ENCODE measurements at places on chromosomes 12 and 14.

GRCh38 chr12:109232731-109233130 is 76.4 kb downstream of the FOXN4 start:
- no peaks in the 10 kb centered on the region for H3K27me3 ChIP-seq
- DNase-seq, result no peak
- H3K4me1 ChIP-seq, result no peaks in the 10 kb centered on the region
- no peak overlapping the region for H3K27ac ChIP-seq

DNA sequence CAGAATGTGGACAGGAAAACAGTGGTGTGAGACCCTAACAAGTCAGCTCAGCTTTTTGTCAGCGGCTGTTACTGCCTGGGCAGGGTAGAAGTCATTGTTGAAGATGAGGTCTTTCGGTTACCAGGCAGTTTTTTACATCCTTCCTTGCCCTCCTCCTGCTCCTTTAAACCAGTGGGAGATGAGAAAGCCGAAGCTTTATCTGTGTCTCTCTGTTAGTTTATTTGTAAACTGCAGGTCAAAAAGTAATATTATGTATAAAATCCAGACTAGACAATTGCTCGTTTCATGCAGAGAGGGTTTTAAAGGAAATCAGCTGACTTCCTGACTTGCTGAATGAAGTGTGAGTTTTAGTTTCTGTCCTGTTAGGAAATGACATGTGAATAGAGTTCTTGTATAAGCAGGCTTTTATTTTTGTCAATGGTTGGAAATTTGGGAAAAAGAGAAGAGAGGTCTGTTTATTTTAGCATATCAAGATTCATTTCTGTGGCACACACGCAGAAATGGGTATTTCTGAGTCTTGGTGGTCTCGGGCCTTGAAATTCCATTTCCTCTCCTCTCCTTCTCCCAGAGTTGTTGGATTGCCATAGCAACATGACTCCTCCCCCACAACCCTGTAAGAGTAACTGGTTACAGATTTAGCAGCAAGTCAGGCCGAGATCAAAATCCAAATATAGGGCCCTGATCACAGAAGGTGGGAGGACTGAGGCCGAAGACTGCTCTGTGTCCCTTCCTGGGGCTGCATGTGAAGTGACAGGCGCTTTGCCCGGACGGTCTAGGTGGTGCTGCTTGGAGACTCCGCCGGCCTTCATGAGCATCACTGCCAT is 60.8 kb downstream of the SAMD4A start:
- H3K36me3 ChIP-seq, result no peaks in the 10 kb centered on the region
- H3K27ac ChIP-seq, result peak overlapping the region; percentile 68

DNA sequence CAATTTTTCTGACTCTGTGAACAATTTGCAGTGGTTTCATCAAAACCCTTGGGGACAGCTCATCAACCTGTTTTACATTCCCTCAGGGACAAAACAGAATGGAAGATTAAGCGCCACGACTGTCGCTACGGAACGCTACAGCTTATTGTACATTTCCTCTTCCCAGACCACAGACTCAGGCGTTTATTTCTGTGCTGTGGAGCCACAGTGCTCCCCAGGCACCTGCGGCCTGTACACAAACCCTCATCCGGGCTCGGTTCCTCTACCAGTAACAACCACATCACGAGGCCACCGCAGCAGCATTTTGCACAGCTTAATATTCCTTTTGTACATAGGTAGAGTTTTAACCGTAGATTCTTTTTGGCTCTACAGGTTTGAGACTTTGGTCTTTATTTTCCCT is 397.4 kb upstream of the OR4E1 start:
- H3K27me3 ChIP-seq, result no peaks in the 10 kb centered on the region
- H3K27ac ChIP-seq, result no peak overlapping the region
- no peaks in the 10 kb centered on the region for H3K36me3 ChIP-seq
- H3K4me3 ChIP-seq, result no peak overlapping the region
- DNase-seq, result no peak

DNA sequence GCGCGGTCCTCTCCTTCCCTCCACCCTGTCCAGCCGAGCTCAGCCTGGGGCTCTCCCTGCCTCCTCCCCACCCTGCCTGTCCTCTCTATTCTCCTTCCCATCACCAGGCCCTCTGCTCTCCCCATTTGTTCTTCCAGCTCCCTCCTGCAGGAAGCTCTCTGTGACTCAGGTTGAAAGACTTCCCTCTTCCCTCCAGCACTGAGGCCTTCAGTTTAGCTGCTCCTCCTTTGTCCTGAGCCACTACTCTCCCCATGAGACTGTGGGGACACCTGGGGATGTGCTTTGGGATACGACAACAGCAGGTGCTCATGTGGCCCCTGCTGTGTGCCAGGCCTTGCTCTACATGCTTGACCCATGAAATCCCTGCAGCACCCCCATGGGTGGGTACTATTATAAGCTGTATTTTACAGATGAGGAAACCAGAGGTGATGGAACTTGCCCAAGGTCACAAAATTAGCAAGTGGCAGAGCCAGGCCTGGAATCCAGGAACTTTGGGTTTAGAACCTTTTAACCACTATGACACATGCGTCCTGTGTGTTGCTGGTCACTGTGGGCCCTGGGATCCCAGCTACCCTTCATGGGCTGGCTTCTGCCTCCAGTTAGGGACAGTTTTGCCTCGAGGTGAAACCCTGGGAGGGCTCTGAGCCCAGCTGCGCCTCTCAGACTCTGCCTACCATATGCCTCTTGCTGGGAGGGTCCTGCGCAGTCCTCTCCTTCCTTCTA is 5.5 kb downstream of the KRT80 start:
- DNase-seq, result no peak
- H3K4me3 ChIP-seq, result no peak overlapping the region
- no peaks in the 10 kb centered on the region for H3K27me3 ChIP-seq
- no peak overlapping the region for H3K27ac ChIP-seq

DNA sequence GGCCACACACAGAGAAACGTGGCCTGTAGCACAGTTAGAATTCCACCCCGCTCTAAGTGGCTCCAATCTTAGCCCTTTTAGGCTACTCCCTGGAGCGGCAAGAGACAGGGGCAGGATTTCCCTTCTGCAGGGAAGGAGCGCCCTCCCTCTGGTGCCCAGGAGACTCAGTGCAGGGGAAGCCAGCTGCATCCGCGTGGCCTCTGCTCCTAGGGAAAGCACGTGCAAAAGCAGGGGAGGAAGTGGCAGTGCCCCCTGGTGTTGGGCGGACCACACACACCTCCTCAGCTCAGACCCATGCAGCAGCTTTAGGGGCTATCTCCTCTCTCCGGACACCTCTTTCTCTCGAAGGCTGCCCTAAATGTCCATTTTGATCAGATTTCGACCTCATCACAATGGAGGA is 50.0 kb downstream of the SPRING1 start:
- H3K27me3 ChIP-seq, result no peaks in the 10 kb centered on the region
- peak; percentile 64 for DNase-seq
- H3K36me3 ChIP-seq, result no peaks in the 10 kb centered on the region
- no peak overlapping the region for H3K27ac ChIP-seq

DNA sequence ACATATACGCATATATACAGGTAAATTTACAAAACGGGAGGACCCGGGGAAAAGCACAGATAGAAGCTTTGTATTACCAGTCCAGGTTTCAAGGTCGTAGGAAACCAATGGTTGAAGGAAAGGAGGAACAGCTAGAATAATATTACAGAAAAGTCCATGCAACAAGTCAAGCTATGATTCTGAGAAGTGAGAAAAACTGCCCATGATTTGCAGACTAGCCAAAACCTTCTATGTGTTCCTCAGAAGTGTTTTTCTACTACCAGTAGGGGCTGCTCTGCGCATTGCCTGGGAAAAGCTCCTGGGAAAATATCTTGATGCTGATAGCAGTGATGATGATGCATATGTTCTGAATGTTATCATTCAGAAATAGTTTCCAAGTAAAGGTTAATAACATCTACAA is 2.2 kb downstream of the PDZRN4 start:
- H3K4me1 ChIP-seq, result peaks cover 3% of the 10 kb centered on the region
- H3K27me3 ChIP-seq, result no peaks in the 10 kb centered on the region
- no peak overlapping the region for H3K27ac ChIP-seq
- peak overlapping the region; percentile 53 for H3K4me3 ChIP-seq
- no peaks in the 10 kb centered on the region for H3K36me3 ChIP-seq

- no peaks in the 10 kb centered on the region for H3K27me3 ChIP-seq
- H3K36me3 ChIP-seq, result no peaks in the 10 kb centered on the region
- no peak within 1 kb of the TSS for H3K27ac ChIP-seq
Measured at GRCh38 chr14:21070083-21070609, at the start of gene ARHGEF40. Gene ARHGEF40, plus strand, starts transcription at chr14:21070304. Its CDS starts 93 bp downstream, at chr14:21070397.

DNA sequence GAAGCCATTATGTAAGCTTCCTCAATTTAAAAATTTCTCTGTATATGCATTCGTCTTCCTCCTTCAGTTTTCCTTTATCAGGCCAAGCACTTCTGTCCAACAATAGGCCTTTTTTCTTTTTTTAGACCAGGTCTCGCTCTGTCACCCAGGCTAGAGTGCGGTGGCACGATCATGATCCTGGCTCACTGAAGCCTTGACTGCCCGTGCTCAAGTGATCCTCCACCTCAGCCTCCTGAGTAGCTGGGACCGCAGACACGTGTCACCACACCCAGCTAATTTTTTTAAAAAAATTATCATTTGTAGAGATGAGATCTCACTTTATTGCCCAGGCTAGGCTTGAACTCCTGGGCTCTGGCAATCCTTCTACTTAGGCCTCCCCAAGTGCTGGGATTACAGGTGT is 25.8 kb downstream of the TAOK3 start:
- no peaks in the 10 kb centered on the region for H3K4me1 ChIP-seq
- no peak overlapping the region for H3K27ac ChIP-seq
- no peaks in the 10 kb centered on the region for H3K27me3 ChIP-seq
- no peak for DNase-seq
- no peaks in the 10 kb centered on the region for H3K36me3 ChIP-seq

DNA sequence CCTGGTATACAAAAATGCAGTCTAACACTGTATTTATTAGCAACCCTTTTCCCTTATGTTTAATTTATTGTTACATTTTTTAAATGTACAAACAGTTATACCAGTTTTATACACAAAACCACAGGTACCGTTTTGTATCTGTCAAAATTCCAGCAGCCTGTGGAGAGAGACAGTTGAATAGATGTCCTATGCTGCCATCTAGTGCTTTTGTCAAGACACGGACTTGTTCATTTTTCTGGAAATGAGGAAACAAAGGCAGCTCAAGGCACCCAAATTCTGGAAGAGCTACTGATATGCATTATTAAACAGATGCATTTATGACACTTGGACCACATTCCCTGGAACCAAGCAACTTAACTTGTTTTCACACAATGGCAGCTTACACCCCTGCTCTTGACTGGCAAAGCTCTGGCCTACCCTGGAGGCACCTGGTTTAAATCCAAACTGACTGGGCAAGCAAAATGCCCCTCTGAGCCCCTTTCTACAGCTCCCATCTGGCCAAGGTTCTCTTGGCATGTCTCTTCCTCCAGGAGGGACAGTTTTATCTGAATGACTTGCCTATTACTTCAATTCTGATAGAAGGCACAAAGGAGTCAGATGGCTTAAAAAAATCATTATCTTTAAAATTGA is 286.9 kb upstream of the PRKD1 start:
- no peak overlapping the region for H3K27ac ChIP-seq
- H3K36me3 ChIP-seq, result no peaks in the 10 kb centered on the region
- no peaks in the 10 kb centered on the region for H3K4me1 ChIP-seq
- no peak for DNase-seq
- no peaks in the 10 kb centered on the region for H3K27me3 ChIP-seq
- H3K4me3 ChIP-seq, result no peak overlapping the region

- DNase-seq, result no peak
- H3K27ac ChIP-seq, result no peak overlapping the region
- no peak overlapping the region for H3K4me3 ChIP-seq
- no peaks in the 10 kb centered on the region for H3K36me3 ChIP-seq
- H3K4me1 ChIP-seq, result no peaks in the 10 kb centered on the region
- no peaks in the 10 kb centered on the region for H3K27me3 ChIP-seq
Measured at GRCh38 chr14:66074537-66074936, 411.6 kb upstream of the CCDC196 start.

GRCh38 chr12:41920355-41920754 is 224.3 kb downstream of the GXYLT1 start:
- no peak overlapping the region for H3K27ac ChIP-seq
- no peak for DNase-seq
- H3K4me1 ChIP-seq, result no peaks in the 10 kb centered on the region
- H3K4me3 ChIP-seq, result no peak overlapping the region
- no peaks in the 10 kb centered on the region for H3K36me3 ChIP-seq

DNA sequence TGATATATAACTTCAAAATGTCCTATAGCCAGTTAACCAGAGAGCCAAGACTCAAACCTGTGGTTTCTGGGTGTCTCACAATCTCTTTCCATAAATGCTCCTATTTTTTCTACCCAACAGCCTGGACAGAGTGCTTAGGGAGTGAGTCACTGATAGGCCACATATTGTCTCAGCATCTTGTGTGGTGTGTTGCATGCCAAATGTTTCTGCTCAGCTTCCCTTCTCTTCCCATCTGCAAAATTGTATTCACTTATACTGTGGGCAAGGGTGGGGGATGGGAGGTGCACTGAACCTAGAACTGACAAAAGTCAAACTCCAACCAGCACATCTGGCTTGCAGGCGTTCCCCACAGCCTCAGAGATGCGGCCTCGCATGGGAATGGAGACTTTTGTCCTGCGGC is 123.3 kb downstream of the KCNA5 start:
- no peak for DNase-seq
- H3K4me1 ChIP-seq, result peaks cover 6% of the 10 kb centered on the region
- no peaks in the 10 kb centered on the region for H3K27me3 ChIP-seq
- no peak overlapping the region for H3K27ac ChIP-seq

GRCh38 chr12:43118234-43118633 is 433.8 kb downstream of the ADAMTS20 start:
- H3K4me1 ChIP-seq, result no peaks in the 10 kb centered on the region
- no peak for DNase-seq
- no peaks in the 10 kb centered on the region for H3K36me3 ChIP-seq
- H3K27ac ChIP-seq, result no peak overlapping the region
- no peaks in the 10 kb centered on the region for H3K27me3 ChIP-seq

GRCh38 chr12:2652401-2653081 is 142.2 kb upstream of the FKBP4 start:
- H3K27ac ChIP-seq, result no peak overlapping the region
- no peak for DNase-seq
- no peaks in the 10 kb centered on the region for H3K36me3 ChIP-seq
- H3K4me1 ChIP-seq, result no peaks in the 10 kb centered on the region
- no peaks in the 10 kb centered on the region for H3K27me3 ChIP-seq

- no peaks in the 10 kb centered on the region for H3K36me3 ChIP-seq
- no peaks in the 10 kb centered on the region for H3K27me3 ChIP-seq
- peak; percentile 59 for DNase-seq
- no peak overlapping the region for H3K4me3 ChIP-seq
- H3K27ac ChIP-seq, result no peak overlapping the region
Measured at GRCh38 chr14:100816950-100817901, 8.7 kb upstream of the MEG3 start.

DNA sequence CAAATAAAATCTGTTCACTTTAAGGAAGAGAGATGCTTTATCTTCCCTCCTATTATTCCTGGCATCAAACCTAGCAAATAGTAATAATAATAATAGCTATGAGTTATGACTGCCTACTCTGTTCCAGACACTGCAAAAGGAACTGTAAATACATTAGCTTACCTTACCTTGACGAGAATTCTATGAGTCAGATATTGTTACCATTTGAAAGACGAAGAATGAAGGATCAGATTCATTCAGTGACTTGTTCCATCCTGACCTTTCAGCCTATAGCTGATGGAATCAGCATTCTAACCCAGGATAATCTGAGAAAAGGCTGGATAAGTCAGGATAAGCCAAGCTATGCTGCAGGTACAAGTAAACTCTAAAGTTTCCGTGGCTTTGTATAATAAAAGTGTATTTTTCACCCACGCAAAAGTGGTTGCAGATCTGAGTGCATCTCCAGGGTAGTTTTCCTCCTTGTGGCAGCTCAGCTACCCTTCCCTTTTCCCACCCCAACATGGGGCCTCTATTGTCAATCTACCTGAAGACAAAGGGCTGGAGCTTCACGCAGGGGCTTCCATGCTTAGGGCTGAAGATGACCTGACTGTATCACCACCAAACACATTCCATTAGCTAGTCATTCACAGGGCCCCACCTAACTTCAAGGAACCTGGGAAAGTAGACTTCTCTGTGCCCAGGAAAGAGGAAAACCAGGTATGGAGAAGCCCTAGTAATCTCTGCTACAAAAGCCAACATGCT is 57.2 kb upstream of the CCND2 start:
- no peak for DNase-seq
- H3K36me3 ChIP-seq, result no peaks in the 10 kb centered on the region

All from aorta (tissue), 5 donors.